ENCODE measurements at places on chromosomes 11 and 22. TPM values are rescaled to one million over a fixed set of nuclear protein-coding genes. Genes with fewer than 3 reads are reported as not detected.
A peak's percentile ranks its signal among the peaks of the same experiment; 100 is the strongest.

DNA sequence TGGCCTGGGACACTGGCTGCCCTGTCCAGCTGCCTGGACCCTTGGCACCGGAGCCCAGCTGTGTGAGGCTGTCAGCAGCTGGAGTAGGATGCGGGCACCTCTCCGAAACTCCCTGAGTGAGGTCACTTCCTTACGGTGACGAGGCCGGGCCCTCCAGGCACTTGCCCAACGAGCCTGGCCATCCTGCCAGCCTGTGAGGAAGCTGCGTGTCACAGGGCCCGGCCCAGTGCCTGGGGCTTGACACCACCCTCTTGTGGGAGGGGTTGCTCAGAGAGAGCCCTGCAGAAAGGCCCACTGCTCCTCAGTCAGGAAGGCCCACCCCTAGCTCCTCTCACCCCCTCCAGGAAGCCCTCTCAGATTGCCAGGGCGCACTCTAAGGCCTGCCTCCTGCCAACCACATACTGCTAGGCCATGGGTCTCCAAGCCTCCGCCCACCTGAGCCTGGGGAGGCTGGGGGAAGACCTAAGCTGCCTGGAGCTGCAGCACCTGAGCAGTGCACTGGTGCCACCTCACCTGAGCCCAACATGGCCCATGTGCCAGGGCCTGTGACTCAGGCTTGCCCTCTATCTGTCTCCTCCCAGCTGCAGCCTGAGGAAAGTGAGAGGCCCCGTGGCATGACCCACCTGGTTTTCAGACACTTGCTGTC lies 4.3 kb upstream of the PHLDA2 start:
- DNase-seq: peak; percentile 66

GRCh38 chr11:57432714-57433163 lies 5.8 kb upstream of the SLC43A3 start:
- no peak for DNase-seq

The SNU13 gene
- 138 TPM for total RNA-seq

GRCh38 chr11:27916541-27917100 lies 191.3 kb downstream of the KIF18A start:
- no peak for DNase-seq

The TSPAN32 gene
- total RNA-seq: not detected

GRCh38 chr11:133902506-133902905 lies 54.3 kb downstream of the IGSF9B start:
- DNase-seq: no peak

The FIBIN gene
- total RNA-seq: not detected

DNA sequence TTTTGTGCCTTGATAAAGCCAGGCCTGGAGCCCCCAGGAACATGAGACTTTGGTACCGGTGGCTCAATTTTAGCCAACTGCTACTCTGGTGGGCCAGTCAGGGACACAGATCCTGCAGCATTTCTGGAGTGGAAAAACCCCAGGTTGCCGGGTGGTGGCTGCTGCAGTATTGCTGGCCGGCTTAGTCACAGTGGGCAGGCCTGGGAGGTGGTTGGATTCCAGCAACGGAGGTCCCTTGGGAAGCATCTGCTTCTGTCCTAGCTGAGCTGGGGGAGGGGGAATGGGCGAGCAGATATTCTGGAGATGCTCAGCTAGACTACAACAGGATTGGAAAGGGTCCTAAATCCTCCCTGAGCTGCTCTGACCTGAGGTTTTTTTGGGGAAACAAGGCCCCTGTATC lies 31.6 kb upstream of the ACCSL start:
- no peak for DNase-seq

The HEPN1 gene
- not detected for total RNA-seq

DNA sequence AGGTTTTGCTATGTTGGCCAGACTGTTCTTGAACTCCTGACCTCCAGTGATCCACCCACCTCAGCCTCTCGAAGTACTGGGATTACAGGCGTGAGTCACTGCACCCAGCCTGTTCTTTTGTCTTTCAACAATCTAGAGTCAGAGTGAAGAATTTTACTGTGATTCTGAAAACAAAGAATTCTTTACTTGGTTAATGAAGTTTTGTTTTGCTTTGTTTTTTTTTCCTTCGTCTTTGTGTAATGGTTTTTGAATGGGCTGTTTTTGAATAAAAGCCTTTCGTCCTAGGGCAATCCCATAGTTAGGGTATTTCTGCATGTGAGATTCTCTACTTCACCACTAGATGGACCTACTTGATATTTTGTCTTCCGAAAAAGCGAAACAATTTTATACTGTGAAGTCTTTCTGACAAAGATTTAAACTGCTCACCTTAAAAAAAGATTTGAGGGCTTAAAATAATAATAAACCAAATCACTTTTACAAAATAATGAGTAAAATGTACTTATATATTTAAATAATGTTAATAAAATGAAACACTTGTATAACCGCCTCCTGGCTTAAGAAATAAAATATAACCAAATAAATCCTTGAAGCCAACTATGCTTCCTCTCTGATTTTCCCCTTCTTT lies 43.4 kb upstream of the SC5D start:
- peak; percentile 54 for DNase-seq

GRCh38 chr11:394034-394857 lies at the start of gene PKP3:
Gene PKP3, plus strand, starts transcription at chr11:394209. Its CDS starts 84 bp downstream, at chr11:394293.
- DNase-seq: no peak

GRCh38 chr11:59417023-59417422 lies 9.2 kb downstream of the OR5A2 start:
- DNase-seq: no peak

GRCh38 chr11:105034813-105035620 lies at the start of gene CASP1:
Gene CASP1, minus strand, starts transcription at chr11:105035144. Its CDS starts 31 bp downstream, at chr11:105035113.
- peak; percentile 67 for DNase-seq

The C11orf97 gene
- total RNA-seq: not detected

GRCh38 chr11:75056814-75057213 lies 39.9 kb downstream of the OR2AT4 start:
- no peak for DNase-seq

The TCN1 gene
- total RNA-seq: not detected

GRCh38 chr11:118657238-118657637 lies 22.2 kb downstream of the TREH start:
- no peak for DNase-seq

- DNase-seq: no peak
Observed at GRCh38 chr11:34629711-34630110, 8.8 kb downstream of the EHF start.

GRCh38 chr11:84310268-84310667 lies 1024.1 kb upstream of the CCDC90B start:
- DNase-seq: no peak

GRCh38 chr22:22352371-22352999 lies 107.9 kb downstream of the VPREB1 start:
- DNase-seq: no peak

- DNase-seq: no peak
Observed at GRCh38 chr11:74019860-74020259, 11.0 kb upstream of the UCP3 start.

DNA sequence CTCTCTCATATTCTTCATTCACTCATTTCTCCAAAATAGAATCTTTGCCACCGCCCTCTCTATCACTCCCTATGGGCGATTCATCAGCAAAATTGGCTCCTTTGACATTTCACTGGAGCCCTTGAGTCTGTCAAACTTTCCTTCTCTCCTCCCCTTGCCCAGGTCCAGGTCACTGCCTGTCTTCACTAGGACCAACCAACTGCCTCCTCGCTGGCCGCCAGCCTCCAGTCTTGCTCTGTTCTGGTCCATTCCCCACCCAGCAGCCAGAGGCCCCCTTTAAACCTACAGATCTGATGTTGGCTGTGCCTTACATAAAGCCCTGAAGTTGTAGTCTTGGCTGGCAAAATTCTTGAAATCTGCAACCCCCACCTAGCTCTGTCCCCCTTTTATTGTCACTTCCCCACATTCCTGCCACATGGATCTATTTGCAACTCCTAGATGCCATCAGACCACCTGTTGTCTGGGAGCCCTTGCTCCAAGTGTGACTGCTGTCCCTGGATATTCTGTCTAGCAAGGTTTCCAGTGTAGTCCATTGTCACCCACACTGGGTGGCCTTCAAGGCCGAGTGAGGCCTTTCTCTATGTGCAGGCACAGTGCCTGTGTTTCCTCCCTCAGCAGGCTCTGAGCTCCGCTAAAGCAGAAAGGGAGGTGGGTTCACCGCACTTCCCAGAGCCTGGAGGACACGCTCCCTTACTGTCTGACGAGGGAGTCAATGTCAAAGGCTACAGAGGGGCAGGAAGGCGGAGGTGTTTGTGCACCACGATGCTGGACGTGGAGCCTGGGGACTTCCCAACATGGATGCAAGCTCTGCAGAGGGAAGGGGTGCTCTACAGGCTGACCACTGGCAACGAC lies 25.5 kb downstream of the MYEOV start:
- no peak for DNase-seq

DNA sequence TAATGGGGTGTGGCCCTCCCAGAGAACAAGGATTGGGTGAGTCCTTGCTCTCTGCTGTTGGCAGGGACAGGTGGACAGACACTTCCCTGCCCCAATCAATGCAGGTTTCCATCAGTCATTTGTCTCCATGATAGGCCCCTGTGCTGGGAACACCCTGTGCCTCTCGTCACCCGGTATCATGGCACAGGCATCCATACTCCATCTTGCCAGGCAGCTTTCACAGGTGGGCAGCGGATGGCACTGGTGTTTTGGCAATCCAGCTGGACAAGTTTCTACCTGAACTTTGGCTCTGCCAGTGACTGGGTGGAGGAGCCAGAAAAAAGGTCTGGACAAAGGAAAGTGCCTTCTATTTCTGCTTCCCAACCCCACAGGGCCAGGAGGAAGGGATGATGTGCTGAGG lies 47.5 kb downstream of the TRIM29 start:
- DNase-seq: no peak

DNA sequence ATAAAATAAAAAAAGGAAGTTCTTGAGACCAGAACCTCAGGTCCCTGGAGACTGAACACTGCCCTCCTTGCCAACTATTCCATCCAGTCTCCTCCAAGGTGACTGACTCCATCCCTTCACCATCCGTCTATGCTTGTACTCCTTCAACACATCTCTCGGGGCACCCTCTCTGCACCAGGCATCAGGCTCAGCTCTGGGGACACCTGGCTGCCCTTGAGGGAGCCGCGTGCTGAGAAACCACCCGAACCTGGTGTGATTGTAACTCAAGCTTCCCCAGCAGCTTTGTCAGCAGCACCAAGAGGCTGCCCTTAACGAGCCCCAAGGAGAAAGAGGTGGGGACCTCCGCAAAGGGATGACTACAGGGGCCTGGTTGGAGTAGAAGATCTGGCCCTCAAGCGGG lies 1.7 kb downstream of the PTPN5 start:
- DNase-seq: no peak

DNA sequence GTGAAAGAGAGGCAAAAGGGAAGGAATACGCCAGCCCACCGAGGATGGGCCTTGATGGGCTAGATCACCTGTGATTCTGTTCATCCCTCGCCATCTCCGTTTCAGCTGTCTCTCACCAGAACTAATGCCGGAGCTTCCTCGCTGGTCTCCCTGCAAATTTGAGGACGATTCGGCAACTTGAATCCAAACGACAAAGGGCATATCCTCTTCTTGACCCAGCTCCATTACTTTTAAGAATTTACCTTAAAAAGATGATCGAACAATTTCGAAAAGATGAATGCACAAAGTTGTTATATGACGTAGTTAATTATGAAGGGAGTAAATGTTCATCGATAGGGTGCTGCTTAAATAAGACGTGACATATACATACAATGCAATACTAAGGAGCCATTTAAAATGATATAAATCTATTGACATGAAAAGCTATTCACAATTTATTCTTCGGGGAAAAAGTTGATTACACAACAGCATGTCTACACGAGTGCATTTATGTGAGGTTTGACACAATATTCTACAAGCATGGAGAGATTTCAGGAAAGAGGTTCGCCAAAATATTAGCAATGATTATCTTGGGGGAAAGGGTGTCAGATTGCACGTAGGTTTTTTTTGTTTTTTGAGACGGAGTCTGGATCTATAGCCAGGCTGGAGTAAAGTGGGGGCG lies 937 bp upstream of the FAM168A start:
- no peak for DNase-seq

- DNase-seq: no peak
Observed at GRCh38 chr11:131796541-131796940, 426.1 kb downstream of the NTM start.

DNA sequence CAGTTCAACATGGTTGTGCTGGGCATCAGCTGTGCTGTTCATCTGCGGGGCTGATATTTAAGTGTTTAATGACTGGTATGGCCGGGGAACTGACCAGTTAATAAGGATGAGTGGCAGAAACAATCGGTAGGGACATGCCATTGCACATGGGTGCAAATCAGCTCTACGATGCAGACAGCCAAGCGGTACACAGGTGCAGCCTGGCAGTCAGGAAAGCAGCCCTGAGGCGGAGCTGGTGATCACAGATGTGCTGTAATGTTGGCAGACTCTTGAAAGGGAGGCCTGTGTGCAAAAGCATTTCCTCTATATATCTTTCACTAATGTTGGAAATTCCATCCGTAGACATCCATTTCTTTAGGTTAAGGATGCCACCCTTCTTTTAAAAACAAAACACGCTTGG lies 1.1 kb downstream of the MMP20 start:
- DNase-seq: no peak

The MMP27 gene
- not detected for total RNA-seq

- no peak for DNase-seq
Observed at GRCh38 chr11:14359501-14360031, 583 bp upstream of the RRAS2 start.

DNA sequence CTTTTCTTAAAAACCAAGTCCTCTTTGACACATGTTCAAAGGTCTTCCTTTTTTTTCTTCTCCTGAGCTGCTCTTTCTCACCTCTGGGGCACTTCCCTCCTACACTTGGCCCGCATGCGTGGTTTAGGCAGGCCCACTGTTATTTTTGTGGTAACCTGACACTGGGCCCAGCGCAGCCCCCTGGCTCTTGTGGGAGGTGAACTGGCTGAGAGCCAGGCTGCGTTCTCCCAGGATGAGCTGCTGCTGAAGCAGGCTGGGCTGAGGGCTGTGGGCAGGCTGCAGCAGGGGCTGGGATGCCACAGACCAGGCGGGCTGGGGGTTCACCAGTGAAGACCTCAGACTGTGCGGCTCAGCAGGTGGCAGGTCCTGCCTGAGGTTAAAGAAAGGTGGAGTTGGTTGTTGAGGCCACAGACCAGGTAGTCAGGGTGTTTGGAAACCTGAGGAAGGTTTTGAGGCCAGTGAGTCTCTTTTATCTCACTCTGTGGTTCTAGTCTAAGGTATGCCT lies 72.4 kb downstream of the TEAD1 start:
- no peak for DNase-seq

The HTR3A gene
- total RNA-seq: not detected

The SMTNL1 gene
- not detected for total RNA-seq

- DNase-seq: no peak
Observed at GRCh38 chr11:19429108-19429760, 188.5 kb upstream of the E2F8 start.

GRCh38 chr11:72721689-72722049 lies 30.5 kb downstream of the ARAP1 start:
- no peak for DNase-seq

DNA sequence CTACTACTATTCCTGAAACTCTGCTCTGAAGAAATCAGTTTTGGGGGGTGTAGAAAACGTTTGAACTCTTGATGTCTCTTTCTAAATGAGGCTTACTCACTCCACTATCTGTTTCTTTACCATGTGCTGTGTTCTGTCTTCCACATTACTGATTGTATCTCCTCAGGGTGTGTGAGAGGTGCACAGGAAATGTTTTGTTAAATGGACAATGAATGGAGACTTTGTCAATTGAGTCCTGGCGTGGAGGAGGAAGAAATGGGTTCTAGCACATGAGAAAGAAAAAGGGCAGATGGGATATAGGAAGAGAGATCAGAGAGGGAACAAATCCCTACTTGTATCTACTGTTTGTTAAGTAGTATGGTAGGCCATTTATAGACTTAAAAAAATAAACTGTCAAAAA lies 577.1 kb upstream of the CCDC90B start:
- DNase-seq: no peak

The NEFH gene
- total RNA-seq: 0.09 TPM

The PRDM10 gene
- 10.2 TPM for total RNA-seq

The POLD3 gene
- total RNA-seq: 25.2 TPM

All from endothelial cell of umbilical vein (primary cell).